ENCODE measurements at places on chromosomes 3 and 15. TPM values are rescaled to one million over a fixed set of nuclear protein-coding genes. Genes with fewer than 3 reads are reported as not detected.

The ISLR gene
- polyA plus RNA-seq = 33.2 TPM

GRCh38 chr15:74278207-74278606, 42.1 kb downstream of the CCDC33 start:
- DNase-seq = no peak

GRCh38 chr15:69529961-69530633, 77.5 kb downstream of the RPLP1 start:
- DNase-seq = no peak

DNA sequence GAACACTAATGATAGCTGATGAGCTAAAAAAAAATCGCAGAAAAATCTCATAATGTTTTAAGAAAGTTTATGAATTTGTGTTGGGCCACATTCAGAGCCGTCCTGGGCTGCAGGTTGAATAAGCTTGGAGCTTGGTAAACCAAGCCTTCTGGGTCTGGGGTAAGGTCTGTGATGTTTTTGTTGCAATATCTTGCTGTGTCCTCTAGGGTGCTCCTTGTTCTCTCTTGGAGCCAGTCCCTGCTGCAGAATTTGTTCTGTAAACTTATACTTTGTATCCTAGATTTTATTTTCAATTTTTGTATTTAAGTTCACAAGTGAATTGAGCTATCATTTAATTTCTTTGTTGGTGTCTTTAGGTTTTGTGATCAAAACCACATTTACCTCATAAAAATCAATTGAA, 143.7 kb downstream of the NR1D2 start:
- no peak for DNase-seq

The NANOGP8 gene
- polyA plus RNA-seq = 0.69 TPM
